Posterior vena cava (tissue), 2 donors: ENCODE measurements at places on chromosomes 5 and 9. TPM values are rescaled to one million over a fixed set of nuclear protein-coding genes. Genes with fewer than 3 reads are reported as not detected.

DNA sequence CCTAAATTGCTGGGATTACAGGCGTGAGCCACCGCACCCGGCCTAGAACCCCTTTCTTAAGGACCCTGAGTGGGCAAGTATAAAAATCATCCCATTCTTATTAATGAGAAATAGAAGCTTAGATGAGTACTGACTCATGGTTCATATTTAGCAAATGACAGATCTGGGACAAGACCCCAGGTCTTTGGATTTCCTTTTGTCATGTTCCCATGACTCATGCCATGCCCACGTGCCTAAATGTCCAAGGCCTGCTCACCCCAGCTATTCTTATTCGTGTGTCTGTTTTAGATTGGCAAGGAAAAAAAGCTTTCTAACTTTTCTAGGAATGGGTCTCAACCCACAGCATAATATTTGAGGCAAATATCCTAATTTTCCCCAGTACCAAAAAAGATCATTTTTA, 57.7 kb upstream of the RPS23 start:
- no peak for DNase-seq

DNA sequence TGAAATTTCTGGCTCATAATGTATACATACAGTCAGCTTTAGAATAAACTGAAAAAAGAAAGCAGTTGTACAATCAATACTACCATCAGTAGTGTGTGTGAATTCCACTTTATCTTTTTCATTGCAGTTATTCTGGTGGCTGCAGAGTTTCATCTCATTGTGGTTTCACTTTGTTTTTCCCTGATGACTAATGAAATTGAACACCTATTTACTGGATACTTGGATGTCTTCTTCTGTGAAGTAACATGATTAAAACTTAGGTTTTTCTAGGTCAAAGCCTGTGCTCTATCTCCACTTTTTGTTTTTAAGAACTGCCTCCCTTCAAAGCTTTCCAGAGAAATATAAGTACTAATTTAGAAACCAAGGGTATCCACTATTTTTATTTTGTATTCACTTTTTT, 174.3 kb downstream of the TRPM3 start:
- no peak for DNase-seq

DNA sequence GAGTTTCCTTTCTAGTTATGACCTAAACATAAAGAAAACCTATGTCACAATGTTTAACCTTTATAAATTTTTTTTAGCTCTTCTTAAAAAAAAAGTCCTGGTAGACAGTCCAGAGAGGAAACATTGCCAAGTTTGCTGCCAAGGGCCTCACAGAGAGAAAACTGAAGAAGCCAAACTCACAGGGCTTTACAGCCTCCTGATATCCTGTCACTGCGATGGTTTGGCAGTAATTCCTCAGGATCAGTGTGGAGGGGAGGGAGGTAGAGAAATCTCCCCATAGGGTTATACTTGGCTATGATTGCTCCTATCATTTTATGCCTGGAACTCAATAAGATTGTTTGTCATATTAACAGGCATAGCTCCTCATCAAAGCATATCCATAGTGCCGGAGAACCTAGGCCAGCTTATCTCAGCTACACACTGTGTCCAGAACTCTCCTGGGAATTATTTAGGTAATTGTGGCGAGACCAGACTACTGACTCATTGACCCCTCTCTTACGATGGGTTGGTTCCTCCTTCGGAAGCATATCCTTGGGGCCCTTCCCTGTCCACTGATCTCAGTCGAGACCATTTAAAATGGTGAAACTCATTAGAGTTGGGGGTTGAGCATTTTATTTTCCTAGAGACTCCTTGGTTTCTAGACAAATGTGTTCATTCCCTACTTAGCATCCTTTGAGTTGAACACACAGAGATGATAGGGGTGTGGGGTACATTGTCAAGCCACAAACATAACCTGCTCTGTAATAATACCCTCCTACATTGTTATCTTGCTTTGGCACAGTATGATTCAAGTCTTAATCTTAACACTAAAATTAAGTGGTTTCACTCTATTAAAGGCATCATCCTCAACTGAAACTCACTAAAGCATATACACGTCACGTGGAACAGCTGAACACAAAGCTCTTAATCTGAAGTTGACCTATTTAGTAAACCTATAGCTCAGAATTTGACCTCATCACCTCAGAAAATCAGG, 53.4 kb upstream of the TMC1 start:
- no peak for DNase-seq

DNA sequence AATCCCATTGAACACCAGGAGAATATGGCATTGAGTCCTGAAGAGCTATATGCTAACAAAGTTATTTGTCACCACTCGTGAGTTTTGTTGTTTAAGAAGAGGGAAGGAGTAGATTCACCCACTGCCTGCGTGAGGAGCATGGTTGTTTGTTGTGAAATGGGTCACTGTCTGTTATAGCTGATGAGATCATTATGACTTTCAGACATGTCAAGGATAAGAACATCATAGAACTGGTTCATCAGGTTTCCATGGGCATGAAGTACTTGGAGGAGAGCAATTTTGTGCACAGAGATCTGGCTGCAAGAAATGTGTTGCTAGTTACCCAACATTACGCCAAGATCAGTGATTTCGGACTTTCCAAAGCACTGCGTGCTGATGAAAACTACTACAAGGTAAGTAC, 76.9 kb downstream of the SYK start:
- no peak for DNase-seq

GRCh38 chr5:142277796-142278195, 47.0 kb downstream of the SPRY4 start:
- no peak for DNase-seq

DNA sequence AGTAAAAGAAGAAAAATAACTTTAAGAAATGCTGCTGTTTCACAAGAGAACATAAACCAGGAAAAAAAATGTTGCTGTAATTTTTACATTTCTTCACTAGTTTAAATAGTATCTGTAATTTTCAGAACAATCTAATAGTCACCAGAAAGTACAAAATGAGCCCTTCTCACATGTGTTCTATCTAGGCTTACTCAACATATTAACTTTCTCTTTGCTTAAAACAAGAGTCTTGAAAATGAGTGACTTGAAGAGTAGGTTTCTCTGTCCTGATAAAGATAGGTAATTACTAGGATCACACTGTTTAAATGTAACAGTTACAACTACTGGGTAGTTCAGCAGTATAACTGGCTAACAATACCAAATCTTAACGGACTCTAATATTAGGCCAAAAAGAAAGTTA, 37.5 kb downstream of the CLINT1 start:
- DNase-seq: no peak

- no peak for DNase-seq
Observed at GRCh38 chr9:101465326-101465915, 29.8 kb upstream of the ALDOB start.

DNA sequence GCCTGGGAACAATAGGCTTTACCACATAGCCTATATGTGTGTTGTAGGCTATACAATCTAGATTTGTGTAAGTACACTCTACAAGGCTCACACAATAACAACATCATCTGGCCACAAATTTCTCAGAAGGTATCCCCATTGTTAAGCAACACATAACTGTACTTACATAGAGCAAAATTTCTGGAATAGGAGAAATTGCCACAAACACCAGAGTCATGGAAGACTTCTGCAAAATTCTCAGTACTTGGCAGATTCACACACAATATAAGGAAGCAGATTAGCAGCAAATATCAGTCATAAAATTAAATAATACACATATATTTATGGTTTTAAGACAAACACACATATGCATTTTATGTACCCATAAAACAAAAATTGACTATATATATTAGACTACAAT, 16.4 kb downstream of the GNAQ start:
- DNase-seq: no peak

DNA sequence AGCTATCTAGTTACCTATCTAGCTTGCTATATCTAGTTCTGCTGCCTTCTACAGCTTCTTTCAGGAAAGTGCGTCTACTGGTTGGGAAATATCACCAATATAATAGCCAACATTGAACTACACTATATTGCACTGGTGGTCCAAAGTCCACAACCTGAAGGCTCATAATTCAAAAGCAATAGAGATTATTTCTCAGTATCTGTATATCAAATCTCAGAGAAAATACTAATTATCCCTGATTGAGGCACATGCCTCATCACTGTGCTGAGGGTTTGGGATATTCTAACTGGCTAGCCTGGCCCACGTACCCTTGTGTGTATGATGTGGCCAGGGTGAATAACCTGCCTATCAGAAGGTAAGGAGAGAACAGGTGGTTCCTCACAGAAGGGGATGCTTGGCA, 53.8 kb downstream of the SH3RF2 start:
- DNase-seq: no peak

DNA sequence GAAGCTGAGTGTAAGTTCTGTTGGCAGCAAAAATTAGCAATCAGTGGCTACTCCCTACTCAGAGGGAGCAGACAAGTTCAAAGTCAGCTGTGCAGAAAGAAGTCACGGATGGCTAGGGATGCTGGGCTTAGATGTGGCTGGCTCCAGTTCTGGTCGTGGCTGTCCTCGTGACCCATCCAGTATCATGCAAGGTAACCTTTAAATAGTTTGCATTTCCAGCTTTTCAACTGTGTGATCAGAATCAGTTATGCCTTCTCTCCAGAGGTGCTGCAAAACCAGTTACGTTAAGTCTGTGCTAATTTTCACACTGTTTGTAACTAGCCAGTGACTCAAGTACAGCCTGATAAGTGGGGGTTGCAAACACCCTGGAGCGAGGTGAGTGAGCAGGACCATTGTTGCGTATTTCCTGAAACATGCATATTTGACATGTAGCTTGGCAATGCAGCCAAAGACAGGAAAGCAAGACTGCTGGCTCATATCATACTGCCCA, 302.4 kb downstream of the ATPSCKMT start:
- DNase-seq: no peak

GRCh38 chr5:33105521-33105941, 335.2 kb upstream of the TARS1 start:
- DNase-seq: no peak

- no peak for DNase-seq
Observed at GRCh38 chr5:73908395-73908794, 282.4 kb downstream of the ARHGEF28 start.

GRCh38 chr9:79801459-79801858, 229.7 kb downstream of the TLE4 start:
- DNase-seq: no peak

- DNase-seq: no peak
Observed at GRCh38 chr5:132546108-132546507, 2.8 kb upstream of the IL5 start.

GRCh38 chr5:137564398-137564961, 65.4 kb upstream of the SPOCK1 start:
- DNase-seq: no peak

GRCh38 chr5:54315736-54316528, 5.6 kb upstream of the ARL15 start:
- no peak for DNase-seq

DNA sequence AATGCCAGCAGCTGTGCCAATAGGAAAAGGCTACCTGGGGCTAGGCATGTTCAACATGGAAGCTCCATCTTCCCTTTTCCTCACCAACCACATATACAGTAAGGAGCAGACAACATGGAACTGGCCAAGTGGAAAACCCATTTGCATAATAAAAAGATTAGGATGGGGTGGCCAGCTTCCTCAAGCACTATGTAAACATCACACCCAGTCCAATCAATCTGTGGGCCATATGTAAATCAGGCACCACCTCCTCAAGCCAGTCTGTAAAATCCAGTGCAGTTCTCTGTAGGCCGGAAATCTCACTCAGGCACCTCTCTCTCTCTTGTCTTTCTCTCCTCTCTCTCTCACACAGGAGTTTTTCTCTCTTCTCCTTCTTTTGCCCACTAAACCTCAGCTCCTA, 360.2 kb upstream of the GRIA1 start:
- DNase-seq: no peak

DNA sequence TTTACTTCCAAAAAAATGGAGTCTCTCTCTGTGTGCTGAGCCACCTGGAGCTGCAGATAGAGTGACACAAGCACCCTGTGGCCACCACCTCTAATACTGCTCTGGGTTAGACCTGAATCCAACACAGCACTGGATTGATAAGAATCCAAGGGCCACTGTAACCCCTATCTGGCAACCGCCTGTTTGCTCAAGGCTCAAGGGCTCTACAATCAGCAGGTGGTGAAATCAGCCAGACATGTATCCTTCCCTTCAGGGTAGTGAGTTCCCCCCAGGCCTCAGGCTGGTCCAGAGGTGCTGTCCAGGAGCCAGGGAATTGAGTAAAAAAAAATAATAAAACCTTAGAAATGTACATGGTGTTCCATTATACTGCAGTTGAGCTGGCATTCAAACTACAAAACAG, 509.0 kb downstream of the KIF4B start:
- DNase-seq: no peak

DNA sequence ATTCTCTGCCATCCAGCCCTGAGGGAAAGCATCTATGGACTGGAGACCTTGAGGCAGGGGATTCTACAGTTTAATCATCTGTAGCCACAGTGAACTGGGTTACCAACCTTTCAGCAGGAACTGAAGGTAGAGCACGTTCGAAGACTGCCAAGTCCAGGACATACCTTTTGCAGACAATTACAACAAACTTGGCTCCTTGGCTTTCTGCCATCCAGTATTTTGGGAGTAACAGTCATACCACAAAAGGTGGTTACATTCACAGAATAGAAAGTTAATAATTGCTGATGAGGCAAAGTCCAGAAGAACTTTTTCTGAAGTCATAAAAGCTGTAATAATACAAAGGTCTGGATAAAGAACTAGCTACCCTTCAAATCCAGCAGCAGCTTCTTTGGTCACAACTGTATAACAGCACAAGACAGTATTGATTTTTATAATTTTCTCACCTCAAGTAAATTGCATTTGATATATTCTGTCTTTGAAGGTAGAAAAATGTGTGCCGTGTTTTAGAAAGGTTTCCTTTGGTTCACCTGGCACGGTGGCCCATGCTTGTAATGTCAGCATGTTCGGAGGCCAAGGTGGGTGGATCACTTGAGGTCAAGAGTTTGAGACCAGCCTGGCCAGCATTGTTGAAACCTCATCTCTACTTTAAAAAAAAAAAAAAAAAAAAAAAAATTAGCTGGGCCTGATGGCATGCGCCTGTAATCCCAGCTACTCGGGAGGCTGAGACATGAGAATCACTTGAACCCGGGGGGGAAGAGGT, 236.6 kb downstream of the NR3C1 start:
- DNase-seq: no peak

GRCh38 chr9:27497883-27498417, 26.1 kb upstream of the IFNK start:
- no peak for DNase-seq

Gene PRELID1
- total RNA-seq: 81.8 TPM

Gene YIPF5
- 47.5 TPM for total RNA-seq

Gene MARCHF3
- 14.1 TPM for total RNA-seq

Gene PCDHA3
- 0.23 TPM for total RNA-seq

Gene PANK3
- total RNA-seq: 51.6 TPM

Gene NR6A1
- 0.23 TPM for total RNA-seq

Gene ERCC8
- 12.2 TPM for total RNA-seq

Gene PLCXD3
- 22.0 TPM for total RNA-seq

Gene CYLC2
- not detected for total RNA-seq

Gene C9orf153
- 0.28 TPM for total RNA-seq

Gene ABLIM3
- total RNA-seq: 45.4 TPM

Gene CD180
- total RNA-seq: 1.5 TPM

Gene ZNF782
- 5.8 TPM for total RNA-seq

Gene CDH6
- 6.0 TPM for total RNA-seq

Gene C9
- 0.19 TPM for total RNA-seq

Gene C9orf50
- not detected for total RNA-seq

Gene ARL14EPL
- not detected for total RNA-seq
